ENCODE measurements at places on chromosomes 7 and 10.

DNA sequence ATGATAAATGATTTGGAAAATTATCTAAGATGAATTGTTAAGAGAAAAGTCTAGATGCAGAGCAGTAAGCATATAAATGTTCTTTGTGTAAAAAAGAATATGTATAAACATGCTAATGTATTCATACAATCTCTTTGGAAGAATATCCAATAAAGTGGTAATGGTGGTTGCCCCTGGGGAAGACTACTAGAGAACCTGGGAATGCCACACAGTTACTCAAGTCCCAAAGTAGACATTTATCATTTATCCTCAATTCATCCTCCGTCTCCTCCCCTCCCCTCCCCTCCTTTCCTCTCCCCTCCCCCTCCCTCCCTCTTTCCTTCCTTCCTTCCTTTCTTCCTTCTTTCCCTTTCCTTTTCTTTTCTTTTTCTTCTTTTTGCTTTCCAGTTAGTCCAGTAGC is 51.7 kb downstream of the LRRC18 start:
- no peak for DNase-seq

GRCh38 chr7:128112018-128112780 is 81.0 kb upstream of the LRRC4 start:
- DNase-seq: no peak

DNA sequence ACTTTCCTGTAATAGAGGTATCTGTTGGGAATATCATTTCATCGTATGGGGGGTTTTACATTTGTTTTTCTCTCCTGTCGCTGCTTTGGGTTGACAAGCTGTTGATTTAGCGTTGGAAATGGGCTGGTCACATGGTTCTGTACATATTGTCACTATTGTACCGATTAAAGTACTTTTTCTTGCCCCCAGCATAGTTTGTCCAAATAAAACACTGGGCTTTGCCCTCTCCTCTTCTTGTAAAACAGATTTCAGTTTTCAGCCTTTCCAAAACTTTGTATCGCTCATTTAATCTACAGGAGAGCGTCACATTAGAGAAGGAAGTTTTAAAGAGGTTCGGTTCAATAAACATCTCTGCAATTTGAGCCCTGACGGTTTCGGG is 4.0 kb downstream of the BMI1 start:
- DNase-seq: no peak

GRCh38 chr7:100612730-100613390 is 520 bp downstream of the MOSPD3 start:
- no peak for DNase-seq

DNA sequence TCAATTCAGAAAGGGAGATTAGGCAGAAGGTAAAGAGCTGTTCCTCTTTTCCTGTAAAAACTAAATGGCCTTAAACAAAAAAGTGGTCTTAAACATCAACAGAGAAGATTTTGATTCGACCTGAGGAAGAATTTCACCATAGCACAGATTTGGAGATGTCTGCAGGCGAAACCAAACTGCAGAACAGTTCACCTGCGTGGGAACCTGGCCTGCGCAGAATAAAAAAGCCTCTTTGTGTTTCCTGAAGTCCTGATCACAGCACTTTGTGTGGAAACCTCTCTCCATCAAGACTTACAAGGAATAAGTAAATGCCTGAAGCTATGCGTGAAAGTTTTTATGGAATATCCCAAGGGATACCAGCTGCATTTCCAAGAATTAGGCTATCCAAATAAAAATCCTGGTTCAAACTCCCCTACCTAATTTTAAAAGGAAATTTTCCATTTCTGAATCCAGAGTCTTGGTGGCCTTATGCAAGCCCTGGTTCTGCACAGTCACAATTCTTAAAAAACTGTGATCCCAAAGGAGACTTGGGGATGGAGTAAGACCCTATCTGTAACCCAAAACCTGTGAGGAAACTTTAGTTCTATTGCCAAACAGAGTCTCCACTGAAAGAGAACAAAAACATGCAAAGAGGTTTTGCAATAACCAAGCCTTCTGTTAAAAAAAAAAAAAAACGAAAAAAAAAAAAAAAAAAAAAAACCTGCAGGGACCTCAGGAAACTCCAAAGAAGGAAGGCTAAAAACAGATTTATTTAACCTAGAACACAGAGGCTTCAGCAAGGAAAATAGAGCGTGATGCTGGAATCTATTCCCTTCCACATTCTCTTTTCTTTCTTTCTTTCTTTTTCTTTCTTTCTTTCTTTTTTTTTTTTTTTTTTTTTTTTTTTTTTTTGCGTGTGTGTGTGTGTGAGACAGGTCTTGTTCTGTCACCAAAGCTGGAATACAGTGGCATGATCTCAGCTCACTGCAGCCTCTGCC is 10.4 kb downstream of the CALML3 start:
- no peak for DNase-seq

DNA sequence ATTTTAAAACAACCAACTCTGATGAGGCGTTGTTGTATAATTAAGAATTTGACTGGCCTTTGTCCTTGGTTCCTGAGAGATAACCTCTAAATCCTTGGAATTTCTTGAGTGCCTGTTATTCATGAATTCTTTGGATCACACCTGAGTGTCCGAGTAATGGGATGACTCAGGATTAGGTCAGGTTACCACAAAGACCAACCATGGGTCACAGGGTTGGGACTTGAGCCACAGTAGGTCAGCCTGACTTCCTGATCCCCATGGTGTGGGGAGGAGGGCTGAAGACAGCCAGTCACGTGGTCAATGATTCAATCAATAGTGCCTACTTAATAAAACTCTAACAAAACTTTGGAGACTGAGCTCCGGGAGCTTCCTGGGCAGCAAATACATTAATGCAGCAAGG is 192.5 kb downstream of the GFRA1 start:
- DNase-seq: no peak

DNA sequence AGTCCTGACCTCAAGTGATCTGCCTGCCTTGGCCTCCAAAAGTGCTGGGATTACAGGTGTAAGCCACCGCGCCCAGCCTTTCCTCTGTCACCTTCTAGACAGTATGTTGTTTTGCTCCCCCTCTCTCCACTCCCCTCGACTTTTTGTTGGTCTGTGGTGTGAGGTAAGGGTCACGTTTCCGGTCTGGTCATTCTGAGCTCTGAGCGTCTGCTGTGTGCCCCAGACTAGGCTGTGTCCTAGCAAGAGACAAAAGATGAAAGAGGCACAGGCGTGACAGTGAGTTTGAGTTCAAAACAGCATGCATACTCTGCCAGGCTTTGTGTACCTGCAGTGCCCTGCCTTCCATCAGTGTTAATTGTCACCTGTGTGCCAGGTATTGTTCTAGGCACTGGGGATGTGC is 87.4 kb upstream of the PPIF start:
- DNase-seq: no peak

GRCh38 chr7:117630907-117631564 is 151.2 kb downstream of the CFTR start:
- no peak for DNase-seq

DNA sequence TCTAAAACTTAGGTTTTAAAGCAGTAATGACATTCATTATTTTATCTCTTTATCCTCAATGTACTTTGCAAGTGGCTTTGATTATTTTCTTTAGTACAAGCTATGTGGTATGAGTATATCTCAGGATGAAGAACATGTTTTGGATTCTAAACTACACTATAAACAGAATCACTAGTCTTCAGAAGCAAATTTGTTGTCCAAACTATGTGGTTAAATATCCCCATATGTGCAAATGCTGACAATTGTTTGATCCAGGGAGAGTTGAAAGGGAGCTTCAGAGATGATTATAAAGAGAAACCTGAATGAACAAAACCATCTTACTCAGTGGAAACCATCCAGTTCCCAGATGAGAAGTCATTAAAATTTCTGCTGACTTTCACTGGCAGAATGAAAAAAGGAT is 179.3 kb downstream of the MDFIC start:
- DNase-seq: no peak

DNA sequence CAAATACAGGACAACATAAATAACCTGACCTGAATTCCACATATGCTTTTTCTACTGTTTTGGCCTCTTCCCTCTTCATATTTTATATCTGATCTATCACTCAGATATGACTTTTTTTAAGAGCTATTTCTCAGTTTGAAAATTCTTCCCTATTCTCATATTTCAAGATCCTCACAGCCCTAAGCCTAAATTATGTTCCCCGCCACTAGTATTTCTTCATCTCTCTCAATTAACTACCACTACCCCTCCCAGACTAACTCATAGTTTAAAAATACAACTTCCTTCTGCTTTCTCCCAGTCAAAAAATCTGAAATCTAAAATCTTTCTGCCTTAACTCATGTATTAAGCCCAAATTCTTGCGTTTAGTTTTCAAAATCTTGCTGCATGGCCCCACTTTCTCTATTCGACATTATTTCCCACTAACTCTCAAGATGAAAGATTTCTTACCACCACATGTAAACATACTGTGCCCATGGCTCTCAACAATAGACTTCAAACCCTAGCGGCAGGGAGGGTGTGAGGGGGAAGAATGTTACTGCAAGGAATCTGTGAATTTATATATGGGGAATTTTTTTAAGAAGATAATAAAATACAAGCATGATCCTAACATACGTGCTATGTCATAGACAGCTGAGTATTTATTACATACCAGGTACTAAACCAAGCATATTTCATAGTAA is 64.6 kb downstream of the TFEC start:
- no peak for DNase-seq

DNA sequence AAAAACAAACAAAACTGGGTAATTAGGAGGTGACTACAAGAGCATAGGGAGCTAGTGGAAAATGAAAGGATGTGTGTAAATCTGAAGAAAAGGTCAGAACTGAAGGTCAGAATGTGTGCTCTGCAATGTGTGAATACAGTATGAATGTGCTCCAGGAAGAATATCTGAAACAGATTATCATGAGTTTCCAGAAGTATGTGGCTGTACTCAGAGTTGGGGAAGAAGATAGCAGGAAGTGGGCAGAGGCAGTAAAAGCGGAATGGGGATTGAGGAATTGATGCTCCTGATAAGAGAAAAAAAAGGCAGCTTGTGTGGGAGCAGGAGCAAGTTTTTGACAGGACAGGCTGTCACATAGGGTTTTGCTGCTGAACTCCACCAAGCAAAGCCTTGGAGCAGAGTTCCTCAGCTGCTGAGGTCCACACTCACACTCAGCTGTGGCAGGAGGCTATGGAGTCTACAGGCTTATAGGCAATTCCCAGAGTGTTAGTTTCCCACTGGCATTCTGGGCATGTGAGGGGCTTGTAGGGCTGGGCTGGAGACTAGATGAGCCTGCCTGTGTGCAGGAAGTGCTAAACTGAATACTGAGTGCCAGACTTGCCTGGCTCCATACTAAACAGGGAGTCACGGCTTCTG is 22.9 kb downstream of the H2AZ2 start:
- no peak for DNase-seq

- DNase-seq: no peak
These were observed 91.1 kb downstream of the COL13A1 start for GRCh38 chr10:69892816-69893215.

GRCh38 chr7:8637322-8637721 is 203.9 kb downstream of the NXPH1 start:
- DNase-seq: no peak

DNA sequence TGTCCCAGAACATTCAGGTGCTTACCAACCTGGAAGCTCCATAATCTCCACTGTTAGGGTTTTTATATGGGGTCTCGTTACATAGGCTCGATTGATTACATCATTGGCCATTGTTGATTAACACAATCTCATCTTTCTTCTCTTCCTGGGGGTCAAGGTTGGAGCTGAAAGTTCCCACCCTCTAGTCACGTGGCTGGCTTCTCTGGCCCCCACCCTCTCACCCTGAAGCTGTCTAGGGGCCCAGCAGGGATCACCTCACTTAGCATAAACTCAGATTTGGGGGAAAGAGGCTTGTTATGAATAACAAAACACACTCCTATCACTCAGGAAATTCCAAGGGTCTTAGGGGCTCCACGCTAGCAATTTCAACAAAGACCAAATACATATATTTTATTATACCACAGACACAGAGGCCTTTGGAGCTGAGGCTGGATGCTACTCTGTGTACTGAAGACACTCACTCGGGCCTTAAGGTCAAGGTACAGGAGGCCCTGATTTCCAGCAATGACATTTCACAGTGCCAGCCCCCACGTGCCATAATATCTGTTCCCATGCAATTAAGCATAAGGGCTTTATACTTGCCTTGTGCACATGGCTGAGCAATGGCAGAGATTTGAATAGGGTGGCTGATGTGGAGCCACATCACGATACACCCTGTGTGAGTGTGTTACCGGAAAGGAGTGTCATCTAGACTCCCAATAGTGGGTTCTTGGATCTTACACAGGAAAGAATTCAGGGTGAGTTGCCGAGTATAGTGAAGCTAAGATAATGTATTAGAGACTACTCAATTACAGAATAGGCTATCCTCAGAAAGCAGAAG is 108.2 kb downstream of the COL26A1 start:
- no peak for DNase-seq

DNA sequence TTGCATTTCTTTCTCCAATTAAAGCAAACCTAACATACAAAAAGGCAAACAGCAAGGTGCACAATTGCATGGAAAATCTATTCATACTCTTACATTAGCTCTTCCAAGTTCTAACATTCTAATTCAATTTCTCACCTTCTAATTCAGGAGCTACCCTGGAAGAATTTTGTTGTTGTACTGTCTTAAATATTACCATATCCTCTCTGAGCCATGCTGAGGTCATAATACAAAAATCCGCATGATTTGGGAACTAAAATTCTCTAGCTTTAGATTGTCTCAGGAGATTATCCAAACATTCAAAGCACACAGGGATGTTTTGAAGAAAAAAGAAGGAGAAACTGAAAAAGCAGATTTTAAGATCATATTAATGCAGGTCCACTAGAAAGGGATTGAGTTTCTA is 229.9 kb downstream of the KIAA1217 start:
- DNase-seq: no peak

- no peak for DNase-seq
These were observed 5.5 kb downstream of the NKX2-3 start for GRCh38 chr10:99537989-99538917.

GRCh38 chr7:18995811-18996426 is 121.5 kb downstream of the TWIST1 start:
- no peak for DNase-seq

DNA sequence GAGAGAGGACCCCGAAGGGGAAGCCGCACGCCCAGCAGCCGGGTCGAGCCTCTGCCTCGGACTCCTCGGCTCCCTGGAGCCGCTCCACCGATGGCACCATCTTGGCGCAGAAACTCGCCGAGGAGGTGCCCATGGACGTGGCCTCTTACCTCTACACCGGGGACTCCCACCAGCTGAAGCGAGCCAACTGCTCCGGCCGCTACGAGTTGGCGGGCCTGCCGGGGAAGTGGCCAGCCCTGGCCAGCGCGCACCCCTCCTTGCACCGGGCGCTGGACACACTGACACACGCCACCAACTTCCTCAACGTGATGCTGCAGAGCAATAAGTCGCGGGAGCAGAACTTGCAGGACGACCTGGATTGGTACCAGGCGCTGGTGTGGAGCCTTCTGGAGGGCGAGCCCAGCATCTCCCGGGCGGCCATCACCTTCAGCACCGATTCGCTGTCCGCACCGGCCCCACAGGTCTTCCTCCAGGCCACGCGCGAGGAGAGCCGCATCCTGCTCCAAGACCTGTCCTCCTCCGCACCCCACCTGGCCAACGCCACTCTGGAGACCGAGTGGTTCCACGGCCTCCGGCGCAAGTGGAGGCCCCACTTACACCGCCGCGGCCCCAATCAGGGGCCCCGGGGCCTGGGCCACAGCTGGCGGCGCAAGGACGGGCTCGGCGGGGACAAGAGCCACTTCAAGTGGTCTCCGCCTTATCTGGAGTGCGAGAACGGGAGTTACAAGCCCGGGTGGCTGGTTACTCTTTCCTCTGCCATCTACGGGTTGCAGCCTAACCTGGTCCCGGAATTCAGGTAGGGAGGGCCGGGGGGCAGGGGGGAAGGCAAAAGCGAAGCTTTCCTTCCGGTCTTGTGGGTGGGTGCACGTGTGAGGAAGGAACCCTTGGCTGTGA is 973 bp downstream of the GPR158 start:
- no peak for DNase-seq

- DNase-seq: no peak
These were observed 161.6 kb downstream of the BICC1 start for GRCh38 chr10:58674251-58674650.
